ENCODE measurements at places on chromosomes 3 and 15.

- no peak for DNase-seq
These were observed 60.5 kb downstream of the TOP2B start for GRCh38 chr3:25604107-25604805.

- no peak for DNase-seq
These were observed 37.3 kb downstream of the RFT1 start for GRCh38 chr3:53092942-53093341.

DNA sequence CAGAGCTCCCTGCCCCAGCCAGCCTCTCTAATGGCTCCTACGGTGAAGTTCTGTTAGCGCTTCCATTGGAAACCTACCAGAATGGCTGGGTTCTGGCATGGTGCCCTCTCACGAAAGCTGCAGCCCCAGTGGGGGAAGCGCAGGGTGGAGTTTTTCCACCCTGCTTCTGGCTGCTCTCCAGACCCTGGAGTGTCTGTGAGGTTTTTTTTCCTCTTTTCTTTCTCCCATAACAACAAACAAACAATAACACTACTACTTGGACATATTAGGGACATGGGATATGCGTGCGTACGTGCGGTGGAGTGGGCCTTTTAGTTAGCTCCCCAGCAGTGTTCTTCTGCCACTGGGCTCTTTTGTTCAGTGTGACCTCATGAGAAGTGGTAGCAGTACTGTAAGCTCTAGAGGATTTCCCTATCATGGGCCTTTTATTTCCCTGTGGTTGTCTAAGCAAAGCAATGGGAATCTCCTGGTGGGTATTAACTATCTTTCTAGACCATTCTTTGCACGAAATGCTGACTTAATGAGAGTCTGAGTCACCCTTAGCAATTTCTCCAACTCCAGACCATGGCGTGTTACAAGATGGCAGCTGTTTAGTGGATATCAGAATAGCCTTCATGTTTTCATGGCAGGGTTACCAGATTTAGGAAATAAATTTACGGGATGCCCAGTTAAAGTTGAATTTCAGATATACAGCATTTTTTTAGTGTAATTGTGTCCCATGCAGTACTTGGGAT, 161.9 kb downstream of the FNDC3B start:
- DNase-seq, result no peak

DNA sequence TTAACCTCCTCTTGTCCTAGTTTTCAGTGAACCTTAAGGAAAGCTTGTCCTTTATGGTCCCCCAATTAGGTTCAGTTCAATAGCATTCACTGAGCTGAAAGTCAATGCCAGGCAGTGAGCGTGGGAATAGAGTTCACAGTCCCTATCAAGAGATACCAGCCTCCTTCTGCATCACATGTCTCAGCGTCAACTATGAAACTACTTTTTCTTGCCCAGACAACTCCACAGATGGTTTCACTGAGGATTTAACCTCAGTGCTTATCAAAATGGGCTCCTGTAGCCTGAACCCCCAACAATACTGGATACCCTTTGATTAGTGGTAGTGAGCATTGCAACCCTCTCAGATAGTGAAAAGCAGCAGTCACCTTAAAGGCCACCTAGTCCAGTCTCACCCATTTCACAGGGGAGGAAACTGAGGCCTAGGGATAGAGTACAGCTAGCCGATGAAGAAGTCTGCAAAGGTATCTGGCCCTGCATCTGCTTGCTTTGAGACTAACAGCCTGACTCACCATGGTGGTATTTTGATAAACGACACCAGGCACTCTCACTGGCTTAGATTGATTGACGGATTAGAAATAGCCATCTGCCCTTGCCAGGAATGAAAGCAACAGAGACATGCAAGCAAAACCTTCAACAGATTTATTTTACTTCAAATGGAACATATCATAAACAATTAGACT, 1.6 kb upstream of the UBA3 start:
- DNase-seq, result no peak

DNA sequence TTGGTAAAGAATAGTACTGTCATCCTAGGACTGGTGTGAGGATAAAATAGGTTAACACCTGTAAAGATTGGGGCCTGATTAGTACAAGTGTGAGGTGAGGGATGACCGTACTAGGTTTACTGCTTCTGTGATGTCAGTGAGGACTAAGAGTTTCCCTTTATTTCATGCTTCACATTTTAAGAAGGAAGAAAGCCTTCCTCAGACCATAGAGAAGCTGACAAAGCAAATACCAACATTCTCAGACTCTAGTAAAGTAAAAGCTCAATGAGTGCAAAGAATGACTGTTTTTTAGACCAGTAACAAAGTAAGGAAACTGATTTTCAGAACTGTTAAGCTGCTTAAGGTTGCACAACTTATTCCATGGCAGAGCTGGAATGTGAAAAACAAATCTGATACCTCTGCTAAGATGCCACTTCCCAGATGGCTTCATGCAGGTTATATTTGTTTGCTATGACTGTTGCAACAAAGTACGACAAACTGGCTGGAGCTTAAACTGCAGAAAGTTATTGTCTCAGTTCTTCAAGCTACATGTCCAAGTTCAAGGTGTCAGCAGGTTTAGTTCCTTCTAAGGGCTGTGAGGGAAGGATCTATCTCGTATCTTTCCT, 354.9 kb downstream of the RSL24D1 start:
- DNase-seq, result no peak

DNA sequence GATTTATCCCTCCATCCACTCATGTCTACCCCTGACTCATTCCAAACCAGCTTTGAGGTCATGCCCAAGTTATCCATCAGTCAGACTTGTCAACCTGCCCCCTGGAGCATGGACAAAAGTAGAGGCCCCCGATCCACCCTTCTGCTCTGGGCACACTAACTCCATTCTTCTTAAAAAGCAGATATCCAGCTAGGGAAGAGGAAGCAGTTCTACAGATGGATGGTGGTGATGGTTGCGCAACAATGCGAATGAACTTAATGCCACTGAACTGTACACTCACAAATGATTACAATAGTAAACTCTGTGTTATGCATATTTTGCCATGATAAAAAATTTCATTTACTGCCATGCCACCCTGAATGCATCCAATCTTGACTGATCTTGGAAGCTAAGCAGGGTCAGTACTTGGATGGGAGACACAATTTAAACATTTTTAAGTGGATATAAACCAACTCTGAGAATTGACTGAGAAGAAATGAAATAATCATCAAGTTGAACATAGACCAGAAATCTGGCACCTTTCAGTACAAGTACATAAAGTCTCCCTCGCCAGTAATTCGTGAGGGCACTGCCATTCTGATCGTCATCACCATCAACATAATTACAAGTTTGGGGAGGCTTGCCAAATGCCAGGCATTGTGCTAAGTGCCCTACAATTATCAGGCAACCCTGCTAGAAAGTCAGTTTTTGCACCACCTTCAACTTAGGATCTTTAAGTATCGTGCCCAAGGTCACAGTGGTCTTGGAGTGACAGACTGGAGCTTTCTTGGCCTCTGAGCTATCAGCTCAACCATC, 124.8 kb downstream of the ATP10A start:
- no peak for DNase-seq

- DNase-seq, result no peak
These were observed 161.3 kb downstream of the EPHB1 start for GRCh38 chr3:134956395-134956794.

DNA sequence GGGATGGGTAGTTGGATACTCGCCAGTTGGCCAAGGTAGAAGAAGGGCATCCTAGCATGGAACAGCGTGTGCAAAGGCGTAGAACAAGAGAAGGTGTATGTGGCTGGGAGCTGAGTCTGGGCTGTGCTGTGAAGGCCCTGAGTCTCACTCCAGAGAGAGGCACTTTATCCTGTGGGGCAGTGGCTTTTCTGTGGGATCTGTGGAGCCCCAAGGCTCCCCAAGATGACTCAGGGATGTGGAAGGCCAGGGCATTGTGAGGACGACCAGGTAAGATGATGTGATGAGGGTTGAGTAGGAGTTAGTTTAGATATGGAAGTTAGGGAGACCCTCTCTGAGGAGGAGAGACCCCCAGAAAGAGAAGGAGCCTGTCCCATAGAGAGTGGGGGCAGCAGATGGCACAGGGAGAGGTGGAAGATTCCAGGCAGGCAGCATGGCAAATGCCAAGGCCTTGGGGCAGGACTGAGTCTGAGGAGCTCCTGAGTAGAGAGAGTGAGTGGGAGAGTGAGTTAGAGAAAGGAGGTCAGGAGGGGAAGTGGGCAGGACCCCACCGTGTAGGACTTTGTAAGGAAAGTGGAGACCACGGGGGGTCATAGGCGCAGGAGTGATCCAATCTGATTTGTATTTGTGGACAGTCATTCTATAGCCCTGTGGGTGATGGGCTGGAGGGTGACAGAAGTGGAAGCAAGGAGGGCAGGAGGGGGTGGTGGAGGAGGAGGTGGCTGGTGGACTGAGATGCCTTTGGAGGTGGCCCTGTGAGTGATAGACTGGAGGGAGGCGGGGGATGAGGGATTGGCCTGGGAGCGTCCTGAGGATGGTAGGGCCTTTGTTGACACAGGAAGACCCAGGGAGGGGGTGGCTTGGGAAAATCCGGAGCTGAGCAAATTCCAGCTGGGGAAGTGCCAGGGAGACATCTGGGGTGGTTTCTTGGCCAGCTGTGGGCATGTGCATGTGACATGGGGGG, 50.3 kb downstream of the FBLN2 start:
- no peak for DNase-seq

GRCh38 chr15:75952525-75952924, 48.8 kb downstream of the FBXO22 start:
- DNase-seq, result no peak

GRCh38 chr3:158333736-158334135, 223.8 kb downstream of the RSRC1 start:
- DNase-seq, result no peak

DNA sequence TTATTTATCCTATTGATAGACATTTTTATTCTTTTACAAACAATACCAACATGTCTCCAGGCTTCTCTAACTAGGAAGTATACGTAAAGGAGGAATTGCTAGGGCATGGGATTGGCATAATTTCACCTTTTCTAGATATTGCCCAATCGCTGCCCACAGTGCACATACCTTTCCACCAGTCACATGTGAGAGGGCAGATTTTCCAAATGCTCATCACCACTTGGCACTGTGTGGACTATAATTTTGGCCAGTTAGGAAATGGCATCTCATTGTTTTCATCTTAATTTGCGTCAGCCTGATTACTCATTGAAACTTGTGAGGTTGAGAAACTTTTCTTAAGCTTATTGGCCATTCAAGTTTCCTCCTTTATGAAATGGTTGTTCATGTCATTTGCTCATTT, 57.4 kb upstream of the POLR2M start:
- DNase-seq, result no peak

GRCh38 chr15:90036343-90036742, 35.2 kb downstream of the ZNF710 start:
- DNase-seq, result no peak

DNA sequence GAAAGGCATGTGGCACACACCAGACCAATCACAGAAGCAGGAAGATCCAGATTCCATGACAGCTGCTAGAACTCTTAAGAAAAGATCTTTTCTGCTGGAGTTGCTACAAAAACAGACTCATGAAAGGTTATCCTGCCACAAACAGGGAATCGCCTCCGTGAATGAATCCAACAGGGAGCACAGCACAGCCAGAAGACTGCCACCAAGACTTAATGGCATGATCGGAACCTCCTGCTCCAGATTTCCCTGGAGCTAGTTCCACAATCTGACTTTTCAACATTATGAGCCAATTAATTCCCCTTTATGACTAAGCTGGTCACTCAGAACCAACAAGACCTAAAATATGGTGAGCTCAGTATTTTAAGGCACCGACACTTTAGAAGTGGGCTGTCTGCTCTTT, 232.5 kb downstream of the FOXP1 start:
- no peak for DNase-seq

GRCh38 chr3:112074616-112075497, 11.3 kb upstream of the C3orf52 start:
- DNase-seq, result no peak

DNA sequence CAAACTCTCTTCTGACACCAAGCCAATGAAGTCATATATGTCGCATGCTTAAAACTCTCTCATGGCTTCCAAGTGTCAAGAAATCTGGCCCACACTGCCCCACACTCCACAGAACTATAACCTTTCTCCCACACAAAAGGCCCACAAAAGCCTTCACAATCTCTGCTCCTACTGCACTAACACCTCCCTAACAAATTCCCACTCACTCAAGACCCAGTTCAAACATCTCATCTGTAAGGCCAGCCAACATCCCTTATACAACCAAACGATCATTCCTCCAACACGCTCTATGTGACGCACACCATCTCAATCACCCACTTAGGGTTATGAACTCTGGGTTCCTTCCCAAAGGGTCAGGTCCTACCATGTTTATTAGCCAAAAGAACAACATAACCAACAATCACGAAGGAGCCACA, 13.5 kb downstream of the TBC1D2B start:
- no peak for DNase-seq

DNA sequence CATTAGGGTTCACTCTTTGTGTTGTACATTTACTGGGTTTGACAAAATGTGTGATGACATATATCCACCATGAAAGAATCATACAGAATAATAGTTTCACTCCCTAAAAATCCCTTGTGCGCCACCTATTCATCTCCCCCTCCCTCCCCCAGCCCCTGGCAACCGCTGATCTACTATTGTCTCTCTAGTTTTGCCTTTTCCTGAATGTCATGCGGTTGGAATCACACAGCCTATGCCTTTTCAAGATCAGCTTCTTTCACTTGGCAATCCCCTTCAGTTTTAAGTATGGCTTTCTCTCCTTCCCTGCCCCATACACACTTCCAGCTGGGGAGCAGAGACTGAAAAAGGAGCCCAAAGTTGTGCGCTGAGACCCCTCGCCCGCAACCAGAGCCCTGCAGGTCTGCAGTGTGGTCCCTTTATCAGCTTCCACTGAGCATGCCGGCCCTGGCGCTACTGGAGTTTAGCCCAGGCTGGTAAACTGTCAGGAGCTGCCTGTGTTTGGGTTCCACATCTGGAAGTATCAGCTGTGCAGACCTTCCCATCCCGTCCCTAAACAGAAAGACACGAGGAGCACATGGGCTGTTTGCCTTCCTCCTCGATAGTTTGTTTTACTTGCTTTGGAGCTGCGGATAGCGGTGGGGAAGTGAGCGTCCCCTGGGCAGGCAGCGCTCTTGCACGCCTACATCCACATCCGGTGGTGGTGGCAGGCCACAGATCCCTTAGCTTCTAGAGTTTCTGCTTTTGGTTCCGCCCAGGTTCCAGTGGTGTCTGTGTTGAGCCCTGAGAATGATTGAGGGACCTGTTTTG, 12.3 kb downstream of the BOC start:
- no peak for DNase-seq

- DNase-seq, result no peak
These were observed 1060.2 kb downstream of the NSUN3 start for GRCh38 chr3:95123104-95123503.

Data from activated CD4-positive, alpha-beta T cell treated with anti-CD3 and anti-CD28 coated beads for 24 hours (primary cell).